ENCODE measurements at places on chromosomes 12 and 14. TPM values are rescaled to one million over a fixed set of nuclear protein-coding genes. Genes with fewer than 3 reads are reported as not detected.
A peak's percentile ranks its signal among the peaks of the same experiment; 100 is the strongest.

CFAP73 gene
- total RNA-seq: not detected

SDR9C7 gene
- total RNA-seq: not detected

DNA sequence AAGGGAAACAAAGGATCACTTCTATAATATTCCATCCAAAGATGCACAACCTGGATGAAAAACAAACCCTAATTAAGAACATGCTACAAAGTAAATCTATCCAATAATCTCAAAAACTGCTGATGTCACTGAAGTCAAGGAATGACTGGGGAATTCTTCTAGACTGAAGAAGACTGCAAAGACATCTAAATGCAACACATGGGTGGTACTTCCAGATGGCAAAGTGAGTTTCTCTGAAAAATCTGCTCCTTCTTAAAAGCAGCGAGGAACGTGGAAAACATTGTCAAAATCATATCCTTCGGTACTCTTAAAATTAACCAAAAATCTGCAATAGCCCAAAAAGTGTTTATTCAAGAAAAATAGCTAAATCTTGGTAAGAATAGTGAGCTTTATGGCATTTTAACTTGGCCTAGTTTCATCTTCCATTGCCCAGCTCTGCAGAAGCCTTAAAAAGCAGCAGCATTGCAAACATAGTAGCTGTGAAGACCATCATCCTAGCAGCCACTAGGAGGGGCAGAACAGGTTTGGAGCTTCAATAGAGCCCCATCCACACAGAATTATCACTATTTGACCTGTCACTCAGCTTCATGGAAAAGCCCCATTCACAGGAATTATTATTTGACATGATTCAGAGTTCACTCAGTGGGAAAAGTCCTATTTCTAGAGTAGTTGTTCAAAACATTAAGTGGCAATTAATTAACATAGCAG is 7.4 kb downstream of the CLEC14A start:
- DNase-seq: no peak

- peak; percentile 18 for DNase-seq
Observed at GRCh38 chr12:99810718-99811593, 163.4 kb downstream of the GARIN6 start.

DNA sequence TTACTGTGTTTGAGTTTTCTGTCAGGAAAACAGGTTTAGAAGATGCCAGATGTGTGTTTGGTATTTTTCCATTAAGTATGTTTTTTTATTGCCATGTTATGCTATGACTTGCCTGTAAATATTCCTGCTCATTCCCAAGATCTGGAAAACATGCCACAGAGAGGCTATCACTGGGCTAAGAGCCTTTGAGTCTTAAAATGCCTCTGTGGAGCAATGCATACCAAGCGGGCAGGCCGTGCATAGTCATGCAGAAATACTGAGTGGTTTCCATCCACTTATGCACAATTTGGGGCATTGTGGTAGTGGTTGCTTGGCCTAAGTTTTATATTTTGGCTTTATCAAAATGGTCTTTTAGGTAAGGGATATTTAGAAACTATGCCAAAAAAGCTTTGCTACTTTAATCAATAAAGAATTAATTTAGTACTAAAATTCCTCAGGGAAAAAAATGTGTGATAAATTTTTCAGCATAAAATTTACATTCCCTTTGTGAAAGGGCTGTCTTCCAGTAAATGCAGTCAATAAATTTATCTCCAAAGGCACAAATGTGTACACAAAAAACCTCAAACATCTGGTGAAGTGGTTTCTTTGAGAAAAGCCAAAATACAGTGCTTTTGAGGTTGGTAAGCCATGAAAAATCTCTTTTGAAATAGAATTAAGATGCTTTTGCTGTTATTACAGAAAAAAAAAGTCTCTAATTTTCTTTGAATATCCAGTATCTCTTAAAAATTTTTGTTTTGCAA is 341.3 kb upstream of the FBXO33 start:
- DNase-seq: no peak

DNA sequence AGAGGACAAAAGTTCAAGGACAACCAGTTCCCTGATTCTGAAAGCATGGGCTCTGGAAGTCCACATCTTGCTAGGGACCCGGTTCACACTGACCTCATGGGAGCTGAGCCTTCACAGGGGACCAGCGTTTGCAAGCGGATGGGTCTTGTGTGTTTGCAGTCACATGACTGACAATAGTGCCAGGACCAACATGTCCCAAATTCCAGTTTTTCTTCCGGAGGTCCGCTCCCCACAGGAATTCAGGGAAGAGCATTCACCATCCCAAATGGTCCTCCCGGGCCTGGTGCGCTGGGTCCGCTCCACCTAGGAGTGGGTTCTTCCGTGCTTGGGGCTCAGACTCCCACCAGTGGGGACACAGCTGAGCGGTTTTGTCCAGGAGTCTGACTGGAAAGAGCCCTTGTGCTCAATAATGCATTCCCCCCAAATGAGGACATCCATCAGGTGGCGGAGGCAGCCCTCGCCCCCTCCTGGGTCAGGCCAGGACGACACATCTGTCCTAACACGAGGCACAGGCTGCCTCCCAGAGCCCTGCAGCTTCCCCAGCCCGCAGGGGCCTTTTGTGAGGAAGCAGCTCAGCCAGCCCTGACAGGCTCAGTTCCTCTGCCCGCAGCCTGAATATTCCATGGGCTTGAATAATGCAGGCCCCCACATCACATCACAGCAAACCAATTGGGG is 91.8 kb upstream of the BCL11B start:
- DNase-seq: no peak

DNA sequence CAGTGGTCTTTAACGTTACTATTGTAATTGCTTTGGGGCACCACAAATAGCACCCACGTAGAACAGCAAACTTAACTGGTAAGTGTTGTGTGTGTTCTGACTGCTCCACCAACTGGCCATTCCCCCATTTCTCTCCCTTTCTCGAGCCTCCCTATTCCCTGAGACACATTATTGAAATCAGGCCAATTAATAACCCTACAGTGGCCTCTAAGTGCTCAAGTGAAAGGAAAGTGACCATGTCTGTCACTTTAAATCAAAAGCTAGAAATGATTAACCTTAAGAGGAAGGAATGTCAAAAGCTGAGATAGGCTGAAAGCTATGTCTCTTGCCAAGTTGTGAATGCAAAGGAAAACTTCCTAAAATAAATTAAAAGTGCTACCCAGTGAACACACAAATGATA is 22.3 kb downstream of the PPP1R13B start:
- DNase-seq: no peak

DNA sequence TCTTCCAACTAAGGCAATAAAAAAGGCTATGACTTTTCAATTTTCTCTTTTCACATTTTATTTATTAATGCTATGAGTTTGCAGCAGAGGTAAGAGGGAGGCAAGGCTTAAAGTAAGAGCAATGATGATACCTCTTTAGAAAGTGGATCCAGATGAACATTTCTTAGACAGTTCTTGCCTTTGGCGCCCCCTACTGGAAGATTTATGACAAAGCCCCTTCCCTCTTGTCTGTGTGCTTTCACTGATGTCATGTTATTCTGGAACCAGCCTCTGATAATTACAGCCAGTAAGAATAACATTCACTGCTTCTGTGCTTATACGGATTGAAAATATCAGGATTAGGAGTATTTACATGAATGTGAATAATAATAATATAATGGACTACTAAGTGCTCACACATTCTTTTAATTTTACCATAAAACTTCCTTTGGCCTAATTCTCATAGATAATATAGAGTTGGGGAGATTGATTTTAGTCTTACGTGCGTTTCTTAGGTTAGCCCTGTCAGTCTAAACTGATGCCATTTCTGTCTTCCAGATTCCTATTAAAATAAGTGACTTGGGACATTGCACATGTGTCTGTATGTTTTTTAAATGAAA is 1929.9 kb upstream of the SEL1L start:
- peak; percentile 70 for DNase-seq

All from IMR-90 (cell line).